ENCODE measurements at places on chromosomes 6 and 20. TPM values are rescaled to one million over a fixed set of nuclear protein-coding genes. Genes with fewer than 3 reads are reported as not detected.

DNA sequence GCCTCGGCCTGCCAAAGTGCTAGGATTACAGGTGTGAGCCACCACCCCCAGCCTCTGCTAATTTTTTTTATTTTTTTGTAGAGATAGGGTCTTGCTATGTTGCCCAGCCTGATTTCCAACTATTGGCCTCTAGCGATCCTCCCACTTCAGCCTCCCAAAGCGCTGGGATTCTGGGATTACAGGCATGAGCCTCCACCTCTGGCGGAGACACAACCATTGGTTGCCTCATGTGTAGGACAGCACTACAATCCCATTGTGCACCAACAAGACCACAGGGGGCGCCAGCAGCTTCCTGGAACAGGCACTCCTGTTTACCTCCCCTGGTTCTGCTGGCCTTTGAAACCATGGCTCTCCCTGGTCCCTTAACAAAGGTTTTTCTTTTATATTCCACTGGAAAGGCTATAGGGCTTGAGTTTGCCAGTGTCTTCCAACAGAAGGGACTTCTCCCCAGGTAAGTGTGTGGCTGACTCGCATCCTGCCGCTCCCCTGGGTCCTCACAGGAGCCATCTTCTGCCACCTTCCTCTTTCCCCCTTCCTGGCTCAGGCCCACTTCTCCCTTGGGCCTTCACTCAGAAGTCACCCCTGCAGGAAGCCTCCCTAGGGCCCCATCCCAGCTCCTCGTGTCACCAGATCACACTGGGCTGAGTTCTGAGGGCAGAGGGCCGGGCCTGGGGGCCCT is 39.2 kb upstream of the TLDC2 start:
- H3K27ac ChIP-seq = peak overlapping the region; percentile 34
- peaks cover 16% of the 10 kb centered on the region for H3K4me1 ChIP-seq
- H3K27me3 ChIP-seq = no peaks in the 10 kb centered on the region
- peak overlapping the region; percentile 76 for H3K4me3 ChIP-seq

- H3K27ac ChIP-seq = no peak overlapping the region
- no peak for DNase-seq
- H3K4me1 ChIP-seq = peaks cover 36% of the 10 kb centered on the region
These were observed 51.4 kb downstream of the ZDHHC14 start for GRCh38 chr6:157432231-157432891.

Gene ERVFRD-1
- not detected for total RNA-seq

GRCh38 chr6:122663981-122664380 is 53.8 kb downstream of the PKIB start:
- DNase-seq = no peak
- no peak overlapping the region for H3K4me3 ChIP-seq
- H3K27me3 ChIP-seq = peaks cover 2% of the 10 kb centered on the region
- no peak overlapping the region for H3K27ac ChIP-seq

Gene CAGE1
- total RNA-seq = 0.09 TPM

GRCh38 chr20:40765814-40766480 is 76.9 kb upstream of the MAFB start:
- H3K27ac ChIP-seq = no peak overlapping the region
- H3K4me3 ChIP-seq = no peak overlapping the region
- no peaks in the 10 kb centered on the region for H3K4me1 ChIP-seq
- H3K27me3 ChIP-seq = no peaks in the 10 kb centered on the region
- no peak for DNase-seq

Gene BFSP1
- 0.23 TPM for total RNA-seq

Gene RRBP1
- total RNA-seq = 24.9 TPM

- H3K4me3 ChIP-seq = no peak overlapping the region
- no peak for DNase-seq
- no peaks in the 10 kb centered on the region for H3K27me3 ChIP-seq
These were observed 45.4 kb downstream of the BAK1 start for GRCh38 chr6:33534702-33535101.

- no peaks in the 10 kb centered on the region for H3K36me3 ChIP-seq
- H3K27ac ChIP-seq = no peak overlapping the region
- no peak for DNase-seq
- H3K4me3 ChIP-seq = no peak overlapping the region
These were observed 82.6 kb upstream of the BMP5 start for GRCh38 chr6:55957961-55958422.

Gene CRIP3
- total RNA-seq = 1.6 TPM

GRCh38 chr6:127177030-127177922 is 58.8 kb downstream of the RSPO3 start:
- H3K4me3 ChIP-seq = no peak overlapping the region
- no peak overlapping the region for H3K27ac ChIP-seq
- DNase-seq = no peak
- H3K4me1 ChIP-seq = no peaks in the 10 kb centered on the region
- H3K27me3 ChIP-seq = peaks cover 8% of the 10 kb centered on the region

DNA sequence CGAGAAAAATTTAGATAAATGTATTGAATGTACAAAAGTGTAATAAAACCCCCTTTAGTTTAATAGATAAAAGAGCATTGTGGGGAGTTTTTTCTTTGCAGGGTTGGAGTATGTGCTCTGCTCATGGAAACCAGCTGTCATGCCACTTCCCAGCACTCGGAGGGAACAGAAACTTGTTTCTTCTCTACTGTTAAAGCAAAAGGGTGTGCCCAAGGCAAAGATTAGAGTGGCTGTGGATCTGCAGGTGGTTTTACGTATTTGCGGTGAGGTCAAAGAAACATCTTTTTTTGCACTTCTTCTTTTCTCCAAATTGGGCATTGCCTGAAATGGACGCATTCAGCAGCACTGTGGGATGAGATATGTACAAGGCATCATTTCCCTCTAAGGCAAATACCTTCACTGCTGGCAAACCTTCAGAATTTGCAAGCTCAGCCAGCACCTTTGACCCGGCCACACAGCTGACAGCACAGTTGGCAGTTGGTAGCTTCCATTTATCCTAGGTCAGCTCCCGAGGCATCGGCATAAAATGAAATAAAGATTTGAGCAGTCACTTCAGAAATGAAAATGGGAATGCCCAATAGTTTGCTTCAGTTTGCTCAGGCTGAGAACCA is 178.4 kb upstream of the EYA4 start:
- no peak overlapping the region for H3K4me3 ChIP-seq
- no peaks in the 10 kb centered on the region for H3K4me1 ChIP-seq
- no peaks in the 10 kb centered on the region for H3K36me3 ChIP-seq
- H3K27me3 ChIP-seq = peaks cover 9% of the 10 kb centered on the region
- H3K27ac ChIP-seq = no peak overlapping the region
- DNase-seq = no peak

Gene MAP3K5
- 7.3 TPM for total RNA-seq

Gene ZNF343
- total RNA-seq = 12.3 TPM

DNA sequence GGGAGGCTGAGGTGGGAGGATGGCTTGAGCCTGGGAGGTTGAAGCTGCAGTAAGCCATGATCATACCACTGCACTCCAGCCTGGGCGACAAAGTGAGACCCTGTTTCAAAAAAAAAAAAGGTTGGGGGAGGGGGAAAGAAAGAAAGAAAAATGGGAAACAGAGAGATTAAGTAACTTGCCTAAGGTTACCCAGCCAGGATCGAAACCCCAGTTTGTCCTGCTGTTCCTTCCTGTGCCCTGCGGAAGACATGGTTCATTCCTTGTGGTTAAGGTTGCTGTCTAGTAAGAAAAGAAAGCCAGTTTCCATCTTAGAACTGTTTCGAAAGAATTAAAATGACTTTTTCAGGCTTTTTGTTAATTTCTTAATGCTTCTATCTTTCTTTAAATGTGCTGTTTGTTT is 29.8 kb downstream of the C6orf89 start:
- peaks cover 29% of the 10 kb centered on the region for H3K36me3 ChIP-seq
- H3K27me3 ChIP-seq = no peaks in the 10 kb centered on the region
- no peak for DNase-seq
- no peak overlapping the region for H3K27ac ChIP-seq
- no peak overlapping the region for H3K4me3 ChIP-seq

Gene IL17A
- total RNA-seq = 9.1 TPM

GRCh38 chr20:61674688-61675087 is 391.0 kb downstream of the TAF4 start:
- H3K27ac ChIP-seq = no peak overlapping the region
- no peak overlapping the region for H3K4me3 ChIP-seq
- DNase-seq = no peak

DNA sequence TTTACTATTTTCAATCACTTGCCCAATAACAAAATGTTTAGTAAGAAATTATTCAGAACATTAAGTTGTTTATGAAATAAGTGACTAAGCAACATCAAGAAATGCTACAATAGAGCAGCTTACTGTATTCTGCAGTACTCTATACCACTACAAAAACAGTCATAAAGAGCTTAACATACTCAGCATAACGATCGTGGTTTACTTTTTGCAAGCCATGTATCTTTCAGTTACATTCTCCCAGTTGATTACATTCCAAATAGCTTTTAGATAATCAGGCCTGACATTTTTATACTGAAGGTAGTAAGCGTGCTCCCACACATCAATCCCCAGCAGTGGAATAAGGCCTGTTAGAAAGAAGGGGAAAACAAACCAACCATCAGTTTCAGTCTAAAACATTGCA is 10.7 kb downstream of the SOD2 start:
- H3K4me3 ChIP-seq = no peak overlapping the region
- no peaks in the 10 kb centered on the region for H3K27me3 ChIP-seq

DNA sequence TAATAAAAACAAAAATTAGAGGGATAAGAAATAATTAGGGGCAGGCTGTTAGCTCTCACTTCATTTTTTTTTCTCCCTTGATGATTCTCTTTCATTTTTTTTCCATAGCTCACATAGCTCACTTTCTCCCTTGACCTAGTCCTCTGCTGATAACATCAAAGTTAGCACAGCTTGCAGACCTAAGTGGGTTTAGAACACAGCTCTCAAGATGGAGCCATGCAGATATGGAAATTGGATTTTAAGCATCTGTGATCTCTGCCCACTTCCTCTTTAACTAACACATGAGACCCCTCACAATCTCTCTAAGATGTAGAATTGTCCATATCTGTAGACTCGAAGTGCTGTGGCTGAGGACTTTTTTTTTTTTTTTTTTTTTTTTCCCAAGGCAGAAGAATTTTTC is 257.1 kb downstream of the SOX4 start:
- peaks cover 16% of the 10 kb centered on the region for H3K4me1 ChIP-seq
- DNase-seq = no peak
- no peaks in the 10 kb centered on the region for H3K27me3 ChIP-seq
- no peaks in the 10 kb centered on the region for H3K36me3 ChIP-seq
- no peak overlapping the region for H3K4me3 ChIP-seq

Gene OPRL1
- 0.50 TPM for total RNA-seq

DNA sequence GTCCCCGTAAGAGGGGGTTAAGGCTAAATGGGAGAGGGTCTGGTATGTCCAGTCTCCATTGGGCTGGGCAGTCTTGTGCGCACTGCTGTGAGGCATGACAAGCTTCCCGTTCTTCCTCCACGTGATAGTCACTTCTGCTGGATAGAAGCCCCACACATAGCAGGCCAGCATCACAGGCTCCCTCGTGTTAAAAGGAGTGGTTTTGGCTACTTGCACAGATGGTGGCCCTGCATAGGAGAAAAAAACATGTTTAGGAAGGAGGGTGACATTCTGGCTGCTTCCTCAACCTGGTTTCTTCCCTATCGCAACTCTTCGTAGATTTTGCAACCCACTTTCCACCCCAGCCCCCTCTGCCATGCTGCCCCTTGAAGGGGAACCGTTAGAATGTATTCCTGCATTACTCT is 3.6 kb downstream of the HLA-DMB start:
- peaks cover 26% of the 10 kb centered on the region for H3K4me1 ChIP-seq
- H3K27me3 ChIP-seq = no peaks in the 10 kb centered on the region
- no peak for DNase-seq
- H3K36me3 ChIP-seq = no peaks in the 10 kb centered on the region
- H3K27ac ChIP-seq = no peak overlapping the region

- H3K27ac ChIP-seq = no peak overlapping the region
- peaks cover 48% of the 10 kb centered on the region for H3K4me1 ChIP-seq
- no peak for DNase-seq
- no peak overlapping the region for H3K4me3 ChIP-seq
- H3K27me3 ChIP-seq = no peaks in the 10 kb centered on the region
These were observed 48.9 kb downstream of the DUSP22 start for GRCh38 chr6:340991-341827.

DNA sequence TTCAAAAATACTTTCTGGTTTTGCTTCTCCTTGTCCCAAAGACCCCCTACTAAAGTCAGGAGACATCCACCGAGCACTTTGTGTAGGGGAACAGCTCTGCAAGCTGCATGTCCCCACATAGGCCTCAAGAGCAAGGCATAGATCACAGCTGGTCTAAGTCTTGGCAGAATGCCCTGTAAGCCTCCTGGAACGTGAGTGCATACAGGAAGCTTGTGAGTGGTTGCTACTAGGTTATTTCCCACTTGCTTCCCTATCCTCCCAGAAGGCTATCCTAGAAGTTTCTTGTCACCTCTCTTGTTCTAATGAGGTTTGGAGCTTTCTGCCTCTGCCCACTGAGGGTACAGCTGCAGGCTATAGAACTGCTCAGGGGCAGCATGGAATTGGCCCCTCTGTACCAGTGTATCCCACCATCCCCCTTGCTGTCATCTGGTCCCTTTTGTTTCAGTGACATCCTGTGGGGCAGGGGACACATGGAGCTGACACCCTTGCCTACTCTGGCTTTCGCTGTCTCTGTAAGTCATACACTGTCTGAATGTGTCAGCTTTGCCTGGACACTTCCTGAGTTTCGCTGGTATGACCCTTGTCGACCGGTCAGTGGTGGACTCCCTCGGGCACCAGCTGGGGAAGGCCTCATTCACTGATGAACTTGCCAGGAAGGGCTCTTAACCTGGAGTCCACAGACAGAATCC is 35.6 kb upstream of the KCNK16 start:
- no peak overlapping the region for H3K4me3 ChIP-seq
- H3K36me3 ChIP-seq = no peaks in the 10 kb centered on the region
- no peaks in the 10 kb centered on the region for H3K4me1 ChIP-seq

Gene BTNL2
- total RNA-seq = not detected

Gene SYCP2
- 1.5 TPM for total RNA-seq

Gene NMBR
- not detected for total RNA-seq

DNA sequence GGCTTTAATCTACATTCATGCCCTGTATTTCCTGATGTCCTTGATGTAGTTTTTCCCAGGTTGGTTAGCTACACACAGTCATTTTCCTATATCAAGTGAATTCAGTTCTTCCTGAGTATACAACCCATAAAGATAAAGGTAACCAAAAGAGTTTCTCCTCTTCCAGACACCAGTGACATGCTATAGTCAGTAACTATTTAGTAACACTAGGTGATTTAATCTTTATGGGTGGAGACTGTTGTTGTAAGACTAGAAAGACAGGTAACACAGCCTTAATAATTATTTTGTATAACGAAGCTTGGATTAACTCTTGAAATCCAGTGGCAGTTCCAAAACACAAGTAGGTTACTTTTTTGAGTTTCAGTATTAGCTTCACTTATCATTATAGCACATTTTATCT is 17.6 kb downstream of the MCUR1 start:
- DNase-seq = no peak
- no peak overlapping the region for H3K27ac ChIP-seq
- H3K27me3 ChIP-seq = no peaks in the 10 kb centered on the region

Gene HTR1B
- not detected for total RNA-seq

- no peaks in the 10 kb centered on the region for H3K27me3 ChIP-seq
- H3K4me1 ChIP-seq = peaks cover 4% of the 10 kb centered on the region
- no peak overlapping the region for H3K4me3 ChIP-seq
- H3K27ac ChIP-seq = no peak overlapping the region
- peaks cover 59% of the 10 kb centered on the region for H3K36me3 ChIP-seq
These were observed 31.6 kb downstream of the E2F3 start for GRCh38 chr6:20433321-20433720.
